H7 (cell line): ENCODE measurements at places on chromosomes 2 and 18. TPM values are rescaled to one million over a fixed set of nuclear protein-coding genes. Genes with fewer than 3 reads are reported as not detected.

Gene LRP1B
- 0.17 and 0.26 TPM in 2 replicates for total RNA-seq

Gene STEAP3
- 14.3 and 16.0 TPM in 2 replicates for total RNA-seq

Gene SPATA3
- not detected in 2 replicates for total RNA-seq

Gene IL1RL1
- not detected in 2 replicates for total RNA-seq

Gene HRH4
- not detected in 2 replicates for total RNA-seq

Gene SERPINB4
- not detected in 2 replicates for total RNA-seq

Gene CCDC148
- total RNA-seq, result 0.07 and 0.48 TPM in 2 replicates

Gene NYAP2
- total RNA-seq, result not detected in 2 replicates

Gene SPAST
- total RNA-seq, result 22.7 and 31.6 TPM in 2 replicates

Gene TEX44
- not detected in 2 replicates for total RNA-seq

Gene SULT6B1
- total RNA-seq, result not detected in 2 replicates

Gene HMSD
- 0.15 and 0.17 TPM in 2 replicates for total RNA-seq

Gene HOXD1
- total RNA-seq, result not detected in 2 replicates

Gene FRZB
- 0.15 and 1.5 TPM in 2 replicates for total RNA-seq

Gene ANKRD62
- total RNA-seq, result not detected in 2 replicates

Gene TXNDC2
- not detected in 2 replicates for total RNA-seq

Gene IL36RN
- not detected in 2 replicates for total RNA-seq

Gene TUBA3D
- 0.62 TPM in 1 of 2 replicates, not detected in the other for total RNA-seq

Gene KCNE4
- total RNA-seq, result not detected in 2 replicates

Gene CDK5R2
- 0.17 TPM in 1 of 2 replicates, not detected in the other for total RNA-seq

Gene REG3A
- not detected in 2 replicates for total RNA-seq

Gene INHA
- 1.8 and 6.5 TPM in 2 replicates for total RNA-seq

Gene CCL20
- total RNA-seq, result not detected in 2 replicates

Gene MALL
- 5.1 and 9.2 TPM in 2 replicates for total RNA-seq

Gene RBKS
- 1.1 and 1.7 TPM in 2 replicates for total RNA-seq

Gene KCNK3
- 0.11 and 0.48 TPM in 2 replicates for total RNA-seq
